ENCODE measurements at places on chromosomes 12 and 14.

GRCh38 chr12:124386661-124387527 lies 92.0 kb downstream of the RFLNA start:
- no peaks in the 10 kb centered on the region for H3K27me3 ChIP-seq
- peaks cover 66% of the 10 kb centered on the region for H3K4me1 ChIP-seq
- peaks cover 33% of the 10 kb centered on the region for H3K36me3 ChIP-seq
- peak overlapping the region; percentile 88 for H3K4me3 ChIP-seq
- no peak for DNase-seq
- peak overlapping the region; percentile 77 for H3K27ac ChIP-seq

- no peaks in the 10 kb centered on the region for H3K36me3 ChIP-seq
- no peak overlapping the region for H3K27ac ChIP-seq
Measured at GRCh38 chr14:89012282-89013097, 188.0 kb downstream of the TTC8 start.

DNA sequence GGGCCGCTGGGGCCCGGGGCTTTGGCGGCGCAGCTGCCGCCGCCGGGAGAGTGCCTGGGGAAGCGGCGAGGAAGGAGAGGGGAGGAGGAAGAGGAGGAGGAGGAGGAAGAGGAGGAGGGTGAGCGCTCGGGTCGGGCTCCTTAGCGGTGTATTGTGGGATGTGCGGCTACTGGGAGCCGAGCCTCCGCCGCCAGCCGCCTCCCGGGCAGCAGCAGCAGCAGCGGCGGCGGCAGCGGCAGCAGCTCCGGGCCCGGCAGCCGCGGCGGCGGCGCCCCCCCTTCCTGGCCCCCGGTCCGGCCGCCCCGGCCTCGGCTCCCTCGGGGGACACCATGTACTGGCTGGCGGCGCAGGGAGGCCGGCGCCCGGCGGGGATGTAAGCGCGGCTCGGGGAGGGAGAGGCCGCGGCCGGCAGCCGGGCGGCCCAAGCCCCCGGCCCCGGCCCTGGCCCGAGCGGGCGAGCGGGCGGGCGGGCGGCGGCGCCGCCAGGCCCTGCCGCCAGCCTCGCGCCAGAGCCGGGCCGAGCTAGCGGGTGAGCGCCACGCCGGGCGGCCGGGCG lies at the start of gene SETD1B:
TSS of gene SETD1B (plus strand) at position 149 of the 556 bp plus-strand sequence. CDS start 729 bp downstream, outside the sequence.
- H3K4me1 ChIP-seq = peaks cover 30% of the 10 kb centered on the region
- H3K27me3 ChIP-seq = no peaks in the 10 kb centered on the region

DNA sequence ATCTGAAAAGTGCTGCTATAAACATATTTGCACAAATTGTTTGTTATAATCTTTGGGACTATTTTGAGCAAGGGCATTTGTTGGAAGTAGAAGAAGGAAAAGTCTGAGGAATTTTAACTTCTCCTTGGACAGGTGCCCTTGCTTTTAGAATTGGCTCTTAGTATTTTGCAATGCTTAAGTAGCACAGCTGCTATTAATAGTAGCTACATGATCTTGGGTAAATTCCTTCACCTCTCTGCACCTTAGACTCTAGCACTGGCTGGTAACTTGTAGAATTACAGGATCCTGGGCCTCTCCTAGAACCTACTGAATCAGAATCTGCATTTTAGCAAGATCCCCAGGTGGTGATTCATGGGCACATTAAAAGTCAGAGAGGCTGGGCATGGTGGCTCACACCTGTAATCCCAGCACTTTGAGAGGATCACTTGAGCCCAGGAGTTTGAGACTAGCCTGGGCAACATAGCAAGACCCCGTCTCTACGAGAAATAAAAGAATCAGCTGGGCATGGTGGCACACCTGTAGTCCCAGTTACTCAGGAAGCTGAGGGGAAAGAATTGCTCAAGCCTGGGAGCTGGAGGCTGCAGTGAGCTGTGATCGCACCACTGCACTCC lies 10.8 kb upstream of the TMEM120B start:
- H3K36me3 ChIP-seq = no peaks in the 10 kb centered on the region
- DNase-seq = no peak
- H3K27me3 ChIP-seq = no peaks in the 10 kb centered on the region
- H3K4me3 ChIP-seq = no peak overlapping the region

DNA sequence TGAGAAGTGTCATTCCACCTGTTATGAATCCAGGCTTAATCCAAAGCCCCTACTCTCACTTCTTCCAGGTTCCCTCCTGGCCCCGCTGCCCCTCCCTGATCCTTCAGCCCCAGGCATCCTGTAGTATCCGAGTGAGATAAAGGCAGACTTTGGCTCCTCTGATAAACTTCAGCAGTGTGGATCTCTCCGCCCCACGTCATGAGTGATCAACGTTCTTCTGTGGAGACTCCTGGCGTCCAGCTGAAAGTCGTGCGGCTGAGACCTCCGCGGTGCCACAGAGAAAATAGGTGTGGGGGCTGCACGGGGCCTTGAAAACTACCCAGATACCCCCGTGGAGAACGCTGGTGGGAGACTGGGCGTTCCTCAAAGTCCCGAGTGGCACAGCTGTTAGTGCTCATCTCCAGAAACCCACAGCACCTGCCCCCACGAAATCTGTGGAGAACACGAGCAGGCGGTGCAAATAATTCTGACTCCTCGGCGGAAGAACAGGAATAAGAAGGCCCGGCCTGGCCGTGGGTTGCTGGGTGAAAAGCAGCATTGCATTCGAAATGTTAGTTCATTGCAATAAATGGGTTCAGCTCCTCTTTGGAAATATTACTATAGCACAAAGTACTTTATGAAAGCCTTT lies 180.0 kb upstream of the RGS6 start:
- no peak overlapping the region for H3K27ac ChIP-seq
- no peaks in the 10 kb centered on the region for H3K27me3 ChIP-seq
- DNase-seq = no peak

GRCh38 chr12:26264215-26264838 lies 69.0 kb downstream of the SSPN start:
- H3K4me1 ChIP-seq = no peaks in the 10 kb centered on the region
- H3K4me3 ChIP-seq = no peak overlapping the region
- H3K36me3 ChIP-seq = no peaks in the 10 kb centered on the region
- H3K27me3 ChIP-seq = no peaks in the 10 kb centered on the region

- H3K4me1 ChIP-seq = no peaks in the 10 kb centered on the region
- DNase-seq = no peak
- no peak overlapping the region for H3K27ac ChIP-seq
- no peak overlapping the region for H3K4me3 ChIP-seq
Measured at GRCh38 chr12:126899926-126900792, 1366.8 kb upstream of the TMEM132C start.

DNA sequence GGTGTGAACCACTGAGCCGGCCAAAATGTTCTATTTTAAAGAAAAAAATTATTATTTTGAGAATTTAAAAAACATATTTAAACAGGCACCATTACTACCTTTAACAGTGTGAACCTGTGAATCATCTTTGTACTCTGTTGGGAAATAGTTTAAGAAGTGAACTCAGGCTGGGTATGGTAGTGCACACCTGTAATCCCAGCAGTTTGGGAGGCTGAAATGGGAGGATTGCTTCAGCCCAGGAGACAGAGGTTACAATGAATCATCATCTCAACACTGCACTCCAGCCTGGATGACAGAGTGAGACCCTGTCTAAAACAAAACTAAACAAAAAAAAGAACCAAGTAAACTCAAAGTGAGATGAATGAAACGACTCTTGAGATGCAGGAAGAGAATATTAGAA lies 3.1 kb upstream of the WDR89 start:
- H3K27me3 ChIP-seq = no peaks in the 10 kb centered on the region
- H3K36me3 ChIP-seq = no peaks in the 10 kb centered on the region
- H3K27ac ChIP-seq = no peak overlapping the region
- DNase-seq = no peak
- H3K4me3 ChIP-seq = no peak overlapping the region
- peaks cover 4% of the 10 kb centered on the region for H3K4me1 ChIP-seq

DNA sequence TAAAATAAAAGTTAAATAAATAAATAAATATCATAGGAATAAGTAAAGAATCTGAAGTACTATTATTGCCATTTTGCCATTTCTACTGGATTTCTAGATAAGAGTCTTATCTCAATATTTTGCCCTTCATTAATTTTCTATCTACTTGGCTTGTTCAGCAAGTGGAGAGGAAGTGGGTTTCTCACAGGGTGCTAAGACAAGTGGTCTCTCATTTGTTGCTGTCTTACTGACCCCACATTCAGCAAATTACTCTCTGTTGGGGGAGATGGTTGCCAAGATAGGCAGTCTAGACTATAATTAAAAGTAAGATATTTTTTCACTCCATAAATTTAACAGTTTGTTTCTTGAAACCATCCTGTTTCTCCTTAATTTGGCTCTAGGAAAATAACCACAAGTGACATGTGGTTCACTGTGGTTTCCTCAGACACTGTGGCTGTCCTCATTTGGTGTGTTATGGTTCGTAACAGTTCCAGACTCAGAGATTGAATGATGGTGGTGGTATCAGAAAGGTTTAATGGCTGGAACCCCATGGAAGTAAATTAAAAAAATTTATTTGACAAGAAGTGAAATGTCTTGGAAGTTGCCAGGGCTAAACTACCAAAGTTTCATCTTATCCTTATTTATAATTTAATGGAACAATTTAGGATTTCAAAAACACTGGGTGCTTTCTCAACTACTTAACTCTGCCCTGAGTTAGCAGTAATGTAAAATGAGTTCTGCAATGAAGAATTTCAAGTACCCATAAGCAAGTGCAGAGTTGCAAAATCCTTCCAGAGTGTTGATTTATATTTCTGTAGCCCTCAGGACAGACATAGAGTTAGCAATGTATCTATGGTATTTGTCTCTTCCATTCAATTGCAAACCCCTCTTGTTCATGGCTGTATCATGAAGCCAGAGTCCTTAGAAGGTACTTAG lies 214.8 kb downstream of the MSRB3 start:
- H3K4me1 ChIP-seq = peaks cover 11% of the 10 kb centered on the region
- no peaks in the 10 kb centered on the region for H3K36me3 ChIP-seq
- H3K4me3 ChIP-seq = no peak overlapping the region
- DNase-seq = no peak

- no peak overlapping the region for H3K4me3 ChIP-seq
- no peaks in the 10 kb centered on the region for H3K4me1 ChIP-seq
- no peak for DNase-seq
- no peaks in the 10 kb centered on the region for H3K27me3 ChIP-seq
- H3K36me3 ChIP-seq = no peaks in the 10 kb centered on the region
Measured at GRCh38 chr12:12007001-12007712, 63.6 kb upstream of the BCL2L14 start.

DNA sequence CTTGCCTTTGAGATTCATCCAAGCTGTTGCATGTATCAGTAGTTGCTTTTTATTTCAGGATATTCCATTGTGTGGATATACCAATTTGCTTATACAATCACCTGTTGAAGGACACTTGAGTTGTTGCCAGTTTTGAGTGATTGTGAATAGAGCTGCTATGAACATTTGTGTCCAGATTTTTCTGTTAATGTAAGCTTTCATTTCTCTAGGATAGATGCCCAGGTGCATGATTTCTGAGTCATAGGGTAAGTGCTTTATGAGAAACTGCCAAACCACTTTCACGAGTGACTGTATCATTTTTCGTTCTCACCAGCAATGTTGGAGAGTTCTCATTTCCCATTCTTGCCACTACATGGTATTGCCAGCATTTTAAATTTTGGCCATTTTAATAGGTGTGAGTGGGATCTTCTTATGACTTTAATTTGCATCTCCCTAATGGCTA lies 434.6 kb upstream of the RGS6 start:
- no peaks in the 10 kb centered on the region for H3K27me3 ChIP-seq
- H3K4me1 ChIP-seq = peaks cover 6% of the 10 kb centered on the region
- DNase-seq = no peak
- H3K4me3 ChIP-seq = no peak overlapping the region

DNA sequence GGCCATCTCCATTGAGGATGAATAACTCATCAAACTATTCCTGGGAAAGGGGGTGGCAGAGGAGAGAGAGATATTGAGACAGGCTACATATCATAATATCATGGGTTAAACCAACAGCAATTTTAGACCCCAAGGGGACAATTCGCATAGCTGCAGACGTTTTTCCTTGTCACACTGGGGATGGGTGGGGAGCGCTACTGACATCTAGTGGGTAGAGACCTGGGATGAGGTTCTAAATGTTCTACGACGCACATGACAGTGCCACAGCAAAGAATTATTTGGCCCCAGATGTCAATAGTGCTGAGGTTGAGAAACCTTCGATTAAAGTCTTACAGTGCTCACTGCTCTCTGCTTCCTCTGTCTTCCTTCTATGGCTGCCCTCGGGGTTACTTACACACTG lies 425.6 kb downstream of the NRXN3 start:
- H3K4me1 ChIP-seq = no peaks in the 10 kb centered on the region
- H3K27ac ChIP-seq = no peak overlapping the region
- no peak for DNase-seq
- H3K27me3 ChIP-seq = no peaks in the 10 kb centered on the region
- H3K36me3 ChIP-seq = no peaks in the 10 kb centered on the region
- no peak overlapping the region for H3K4me3 ChIP-seq
